Sciatic nerve (tissue), 2 donors: ENCODE measurements at places on chromosomes 13 and 19. TPM values are rescaled to one million over a fixed set of nuclear protein-coding genes. Genes with fewer than 3 reads are reported as not detected.
A peak's percentile ranks its signal among the peaks of the same experiment; 100 is the strongest.

DNA sequence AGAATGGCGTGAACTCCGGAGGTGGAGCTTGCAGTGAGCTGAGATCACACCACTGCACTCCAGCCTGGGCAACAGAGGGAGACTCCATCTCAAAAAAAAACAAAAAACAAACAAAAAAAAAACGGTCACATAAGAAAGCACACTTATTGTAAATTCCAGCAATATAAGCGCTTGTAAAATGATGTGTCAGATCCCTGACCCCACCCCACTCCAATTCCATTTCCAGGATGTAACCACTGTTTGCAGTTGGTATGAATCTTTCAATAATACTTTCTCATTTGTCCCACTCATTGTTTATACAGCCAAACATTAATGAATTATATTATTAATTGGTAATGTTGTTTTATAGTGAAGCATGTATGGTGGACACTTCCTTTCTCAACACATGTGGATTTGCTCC is 15.9 kb upstream of the CEACAM1 start:
- no peak for DNase-seq

The SERPINE3 gene
- total RNA-seq: 0.31 TPM

- DNase-seq: no peak
These were observed 54.8 kb upstream of the TEX29 start for GRCh38 chr13:111265701-111266035.

- peak; percentile 33 for DNase-seq
These were observed 25.1 kb upstream of the CEBPG start for GRCh38 chr19:33348301-33349010.
